ENCODE measurements at places on chromosomes 6 and 20.

- no peak for DNase-seq
These were observed 46.5 kb downstream of the PLCG1 start for GRCh38 chr20:41183831-41184230.

DNA sequence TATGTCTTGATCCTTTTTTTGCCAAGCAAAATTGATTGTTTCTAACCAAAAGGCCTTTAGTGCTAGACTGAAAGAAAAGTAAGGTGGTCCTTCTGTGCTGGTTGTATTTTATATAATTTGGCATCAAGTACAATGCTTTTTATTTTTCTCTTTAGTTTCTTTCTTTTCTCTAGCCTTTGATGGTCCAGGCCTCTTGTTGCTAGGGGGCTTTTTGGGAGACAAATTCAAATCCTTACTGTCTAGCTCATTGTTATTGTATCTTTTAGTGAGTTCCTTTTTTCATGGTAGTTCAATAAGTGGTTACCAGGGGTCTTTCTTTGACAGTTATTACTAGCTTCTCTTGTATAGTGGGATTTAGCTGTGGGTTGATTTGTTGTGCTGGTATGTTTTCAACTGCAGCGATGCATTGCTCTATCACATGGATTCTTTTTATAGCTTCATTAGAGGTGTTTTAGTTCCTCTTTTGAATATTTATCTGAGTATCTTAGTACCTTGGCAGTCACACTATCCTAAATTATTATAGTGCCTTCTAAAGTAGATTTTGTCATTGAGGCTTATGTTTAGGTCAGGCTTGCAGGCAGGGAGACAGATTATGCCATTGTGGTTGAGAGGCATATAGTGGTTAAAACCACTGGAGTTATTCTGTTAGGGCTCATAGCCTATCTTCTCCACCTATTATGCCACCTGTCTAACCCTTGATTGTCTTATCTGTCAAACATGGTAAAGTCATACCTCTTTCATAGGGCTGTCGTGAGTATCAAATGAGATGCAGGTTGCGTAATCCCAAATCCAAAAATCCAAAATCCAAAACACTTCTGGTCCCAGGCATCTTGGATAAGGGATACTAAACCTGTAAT, 49.5 kb downstream of the KCNS1 start:
- no peak for DNase-seq

DNA sequence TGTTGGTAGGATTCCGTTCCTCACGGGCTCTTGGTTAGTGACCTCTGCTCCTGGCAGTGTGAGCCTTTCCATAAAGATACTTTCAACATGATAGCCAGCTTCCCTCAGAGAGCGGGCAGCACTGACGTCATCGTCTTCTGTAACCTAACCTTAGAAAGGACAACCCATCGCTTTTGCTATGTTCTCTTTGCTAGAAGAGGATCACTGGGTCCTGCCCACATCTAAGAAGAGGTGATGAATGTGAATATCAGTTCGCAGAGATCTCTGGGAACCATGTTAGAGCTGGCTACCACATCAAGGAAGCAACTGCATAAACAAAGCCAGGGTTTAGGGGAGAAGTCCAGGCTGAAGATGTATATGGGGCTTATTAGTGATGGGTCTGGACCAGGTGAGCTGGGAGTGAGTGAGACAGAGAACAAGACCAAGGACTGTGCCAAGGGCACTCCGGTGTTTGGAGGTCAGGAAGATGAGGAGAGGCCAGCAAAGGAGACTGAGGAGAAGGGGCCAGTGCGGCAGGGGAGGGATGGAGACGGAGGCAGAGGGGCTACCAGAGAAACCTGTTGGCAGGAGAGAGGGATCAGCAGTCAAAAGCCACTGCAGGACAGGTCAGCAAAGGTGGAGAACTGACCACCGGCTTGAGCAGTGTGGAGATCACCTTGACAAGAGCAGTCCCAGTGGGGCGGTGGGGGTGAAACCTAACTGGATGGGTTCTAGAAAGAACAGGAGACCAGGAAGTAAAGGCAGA, 39.7 kb downstream of the PIM1 start:
- DNase-seq = no peak

DNA sequence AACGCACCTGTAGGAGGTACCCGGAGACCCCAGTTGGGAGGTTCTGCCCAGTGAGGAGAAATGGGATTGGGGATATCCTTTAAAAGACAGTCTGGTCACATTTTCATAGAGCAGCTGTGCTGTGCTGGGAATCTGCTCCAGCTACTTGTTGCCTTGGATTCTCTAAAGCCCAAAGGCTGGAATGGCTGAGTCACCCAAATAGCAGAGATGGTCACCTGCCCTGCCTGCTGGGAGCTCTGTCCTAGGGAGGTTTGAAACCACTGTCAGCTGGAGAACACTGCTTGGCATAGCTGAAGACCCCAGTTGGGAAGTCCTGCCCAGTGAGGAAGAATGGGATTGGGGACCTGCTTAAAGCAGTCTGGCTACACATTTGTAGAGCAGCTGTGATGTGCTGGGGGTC, 34.8 kb upstream of the TFB1M start:
- DNase-seq = no peak

- DNase-seq = no peak
These were observed 33.2 kb upstream of the PAQR8 start for GRCh38 chr6:52328729-52329128.

DNA sequence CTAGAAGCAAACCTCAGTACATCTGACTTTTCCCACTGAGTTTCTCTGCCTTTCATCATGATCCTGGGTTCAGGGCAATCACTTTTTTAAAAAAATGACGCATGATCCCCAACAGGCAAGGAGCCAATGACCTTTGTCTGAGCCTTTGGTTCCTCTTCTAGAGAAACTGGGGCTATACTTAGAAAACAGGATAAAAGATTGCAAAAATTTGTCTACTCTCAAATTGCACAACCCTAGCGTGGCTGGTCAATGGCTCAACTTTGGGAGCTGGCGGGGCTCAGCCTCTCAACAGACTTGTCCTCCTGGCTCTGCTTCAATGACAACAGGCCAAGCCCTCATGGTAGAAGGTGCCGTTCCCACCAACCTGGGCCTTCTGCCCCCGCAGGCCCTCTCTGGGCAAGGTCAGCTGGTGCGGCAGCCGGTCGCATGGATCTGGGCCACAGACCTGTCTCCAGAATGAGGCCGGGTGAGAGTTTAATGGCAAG, 48.7 kb downstream of the PDYN start:
- no peak for DNase-seq

DNA sequence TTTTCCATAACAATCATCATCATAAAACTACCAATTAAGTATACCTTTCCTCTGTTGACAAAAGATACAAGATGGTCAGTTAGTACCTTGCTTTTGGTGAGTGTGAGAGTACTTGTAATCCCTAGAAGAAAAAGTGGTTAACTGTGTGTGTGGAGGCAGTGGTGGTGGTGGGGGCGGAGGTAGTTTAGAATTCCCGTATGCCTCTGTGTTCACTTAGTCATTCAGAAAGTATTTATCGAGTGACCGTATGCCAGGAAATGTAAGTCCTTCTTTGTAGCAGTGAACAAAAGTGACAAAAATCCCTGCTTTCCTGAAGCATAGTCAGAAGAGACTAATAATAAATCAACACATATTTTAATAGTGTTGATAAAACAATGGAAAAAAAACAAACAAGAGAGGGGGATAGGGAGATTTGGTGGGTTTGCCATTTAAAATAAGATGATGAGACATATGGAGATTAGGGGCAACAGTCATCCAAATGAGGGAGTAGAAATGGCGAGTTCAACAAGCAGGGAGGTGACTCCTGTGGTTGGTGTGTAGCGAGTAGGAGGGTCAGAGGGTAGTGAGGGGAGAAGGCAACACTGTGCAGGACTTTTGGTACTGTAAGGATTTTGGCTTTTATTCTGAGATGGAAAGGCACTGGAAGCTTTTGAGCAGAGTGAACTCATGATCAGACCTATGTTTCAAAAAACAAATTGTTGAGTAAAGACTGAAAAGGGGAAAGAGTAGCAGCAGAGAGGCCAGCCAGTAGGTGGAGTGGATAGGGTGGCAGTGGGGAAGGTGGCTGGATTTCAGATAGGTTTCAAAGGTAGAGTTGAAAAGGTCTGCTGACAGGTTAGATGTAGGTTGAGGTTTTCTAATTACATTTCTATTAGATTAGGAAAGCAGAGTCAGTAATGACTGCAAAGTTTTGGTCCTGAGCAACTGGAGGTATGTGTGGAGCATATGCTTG, 40.3 kb upstream of the SIM1 start:
- DNase-seq = no peak

- DNase-seq = no peak
These were observed 350.0 kb downstream of the QKI start for GRCh38 chr6:163764565-163764964.

DNA sequence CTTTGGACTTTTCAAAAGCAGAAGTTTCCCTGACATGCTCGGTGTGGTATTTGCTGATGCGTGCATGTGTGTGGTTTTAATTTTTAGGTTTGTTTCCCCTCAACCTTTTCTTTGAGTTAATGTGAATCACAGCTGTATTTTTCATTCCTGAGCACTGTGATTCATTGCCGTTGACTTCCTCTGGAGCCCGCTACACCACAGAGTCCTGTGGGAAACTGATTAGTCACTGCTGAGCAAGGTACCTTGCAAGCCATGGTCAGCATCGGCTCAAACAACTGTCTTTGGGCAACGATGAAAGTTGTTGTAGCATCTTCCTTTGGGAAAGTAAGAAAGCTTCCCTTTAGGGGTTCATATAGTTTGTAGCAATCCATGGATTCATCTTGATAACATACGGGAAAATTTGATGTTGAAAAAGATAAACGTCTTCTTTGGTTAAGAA, 57.5 kb downstream of the RIN2 start:
- DNase-seq = no peak

- peak; percentile 35 for DNase-seq
These were observed 904 bp downstream of the MKKS start for GRCh38 chr20:10433014-10433622.

GRCh38 chr20:16695628-16696027, 34.2 kb upstream of the SNRPB2 start:
- DNase-seq = no peak

DNA sequence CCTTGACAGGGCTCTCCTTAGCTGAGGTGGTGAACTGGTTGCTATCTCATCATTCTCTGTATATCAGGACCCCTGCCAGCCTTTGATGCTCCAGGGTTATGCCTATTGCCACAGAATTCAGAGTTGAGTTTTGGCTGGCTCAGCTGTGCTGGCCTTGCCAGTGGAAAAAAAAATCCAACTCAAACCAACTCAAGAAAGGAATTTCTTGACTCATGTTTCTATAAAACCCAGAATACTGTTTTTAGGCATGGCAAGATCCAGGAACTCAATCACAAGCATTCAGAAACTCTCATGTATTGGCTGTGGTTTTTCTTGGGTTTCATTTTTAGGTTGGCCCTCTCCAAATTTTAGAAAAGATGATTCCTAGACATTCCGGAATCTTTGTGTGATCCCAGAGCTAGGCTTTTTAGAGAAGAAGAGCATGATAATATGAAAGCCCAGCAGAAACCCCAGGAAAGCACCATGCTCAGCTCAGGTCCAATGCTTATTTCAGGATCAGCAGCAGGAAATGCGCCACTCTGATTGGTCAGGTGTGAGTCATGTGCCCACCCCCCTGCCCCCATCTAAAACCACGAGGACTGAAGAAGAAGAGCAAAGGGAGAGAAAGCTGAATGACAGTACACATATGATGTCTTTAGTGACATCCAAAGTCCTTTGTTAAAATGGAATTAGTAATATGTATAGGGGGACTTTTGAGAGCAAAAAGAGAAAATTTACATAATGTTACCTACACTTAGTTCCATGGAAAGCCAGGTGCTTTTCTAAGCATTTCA, 122.9 kb downstream of the RNF144B start:
- DNase-seq = no peak

DNA sequence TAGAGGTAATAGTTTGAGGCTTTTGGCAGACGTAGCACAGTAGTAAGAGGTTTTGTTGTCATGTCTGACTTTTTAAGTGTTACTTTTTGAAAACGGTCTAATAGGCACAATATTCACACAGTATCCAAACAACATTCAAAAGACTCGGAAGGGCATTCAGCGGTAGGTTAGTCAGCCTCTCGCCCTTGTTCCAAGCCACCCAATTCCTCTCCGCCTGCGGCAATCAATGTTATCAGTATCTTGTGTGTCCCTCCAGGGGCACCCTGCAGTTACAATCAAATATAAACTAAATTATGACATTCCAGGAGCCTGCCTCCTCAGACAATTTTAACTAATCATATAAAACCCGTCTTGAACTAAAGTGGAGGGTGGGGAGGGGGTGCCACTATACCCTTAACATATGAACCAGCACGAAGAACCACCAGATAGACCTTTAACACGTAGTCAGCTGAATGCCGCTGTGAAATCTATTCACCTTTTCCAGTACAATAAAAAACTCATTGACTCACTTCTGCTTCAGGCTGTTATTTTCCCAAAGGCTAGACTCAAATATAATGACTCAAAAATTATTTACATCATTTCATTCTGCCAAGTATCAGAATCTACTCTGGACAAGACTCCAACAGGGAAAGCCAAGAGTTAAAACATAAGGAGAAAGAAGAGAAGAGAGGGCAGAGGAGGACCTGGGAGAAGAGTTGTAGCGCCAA, 1.6 kb downstream of the TENT5A start:
- no peak for DNase-seq
